ENCODE measurements at places on chromosomes 3 and 15.

DNA sequence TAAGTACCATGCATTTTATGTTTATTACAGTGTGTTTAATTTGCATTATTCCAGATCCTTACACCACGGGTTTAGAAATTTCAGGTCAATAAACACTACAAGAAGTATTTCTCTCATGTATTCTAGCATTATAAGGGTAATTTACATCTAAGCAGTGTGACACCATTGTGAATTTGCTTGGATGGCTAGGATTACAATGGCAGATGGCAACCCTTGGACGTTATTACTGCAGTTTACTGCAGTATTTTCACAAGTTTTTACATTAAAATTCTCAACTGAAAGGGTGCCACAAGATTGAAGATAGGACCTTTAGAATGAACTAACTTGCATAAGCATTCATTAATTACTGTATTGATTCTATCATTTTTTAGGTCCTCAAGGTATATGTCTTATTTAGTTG lies 538.8 kb downstream of the NLGN1 start:
- DNase-seq: no peak

- no peak for DNase-seq
Measured at GRCh38 chr3:64830681-64831080, 142.9 kb upstream of the ADAMTS9 start.

GRCh38 chr3:147521646-147522045 lies 112.5 kb downstream of the ZIC1 start:
- no peak for DNase-seq

- no peak for DNase-seq
Measured at GRCh38 chr3:17399586-17399985, 342.8 kb downstream of the TBC1D5 start.

- DNase-seq: no peak
Measured at GRCh38 chr3:149476225-149476624, 1.7 kb downstream of the TM4SF4 start.

GRCh38 chr15:58019503-58020376 lies 45.8 kb downstream of the ALDH1A2 start:
- DNase-seq: no peak

DNA sequence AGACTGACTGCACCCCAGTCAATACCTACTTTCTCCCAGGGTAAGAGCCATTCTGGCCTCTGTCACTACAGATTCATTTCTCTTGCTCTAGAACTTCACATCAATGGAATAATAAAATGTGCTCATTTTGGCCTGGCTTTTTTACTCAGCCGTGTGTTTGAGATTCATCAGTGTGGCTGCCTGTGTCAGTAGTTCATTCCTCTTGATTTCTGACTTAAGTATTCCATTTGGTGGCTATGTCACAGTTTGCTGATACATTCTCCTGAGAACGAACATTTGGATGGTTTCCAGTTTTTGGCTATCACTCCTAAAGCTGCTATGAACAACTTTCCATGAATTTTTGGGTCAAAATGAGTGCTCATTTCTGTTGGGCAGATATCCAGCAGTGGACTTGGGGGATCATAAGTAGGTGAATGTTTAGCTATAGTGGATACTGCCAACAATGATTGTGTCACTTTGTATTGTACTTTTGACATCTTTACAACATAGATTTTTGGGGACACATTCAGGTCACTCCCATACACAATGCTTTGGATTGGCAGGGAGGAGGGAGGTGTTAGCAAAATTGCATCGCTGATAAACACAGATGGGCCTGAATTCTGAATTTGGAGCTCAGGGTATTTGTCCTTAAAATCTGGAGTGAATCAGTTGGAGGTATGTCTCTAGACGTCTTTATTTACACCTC lies 19.8 kb upstream of the FAM107A start:
- DNase-seq: no peak

DNA sequence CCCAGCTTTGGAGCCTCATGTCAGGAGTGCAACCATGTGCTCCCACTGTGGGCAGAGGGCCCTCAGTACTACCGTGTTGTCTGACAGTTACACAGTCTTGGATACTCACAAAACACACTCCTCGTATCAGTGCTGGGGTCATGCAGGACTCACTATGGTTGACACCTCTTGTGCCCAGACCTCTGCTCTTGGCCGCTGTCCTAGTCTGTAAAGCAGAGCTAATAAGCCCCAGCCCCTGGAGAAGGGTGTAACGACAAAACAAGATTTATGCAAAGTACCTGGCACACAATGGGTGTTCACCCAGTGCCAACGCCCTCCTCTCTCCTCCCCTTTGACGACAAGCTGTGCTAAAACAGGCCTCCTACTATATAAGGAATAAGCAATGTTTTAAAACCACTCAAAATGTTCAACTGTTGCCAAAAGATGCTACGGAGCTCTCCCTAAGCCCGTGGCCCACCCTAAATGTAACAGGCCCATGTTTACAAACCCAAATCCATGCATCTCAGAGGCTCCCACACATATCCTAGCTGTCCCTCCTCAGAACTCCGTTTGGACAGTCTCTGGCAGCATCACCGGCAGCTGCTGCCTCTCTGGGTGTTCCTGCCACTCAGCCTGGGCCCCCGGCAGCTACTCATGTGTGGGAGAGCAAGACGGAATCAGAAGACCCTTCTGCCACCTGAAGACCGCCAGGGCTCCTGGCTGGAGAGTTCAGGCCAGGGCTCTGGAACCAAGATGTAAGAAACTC lies 65.8 kb downstream of the MRPL46 start:
- no peak for DNase-seq

GRCh38 chr3:129166579-129167332 lies 5.9 kb upstream of the ISY1 start:
- no peak for DNase-seq

DNA sequence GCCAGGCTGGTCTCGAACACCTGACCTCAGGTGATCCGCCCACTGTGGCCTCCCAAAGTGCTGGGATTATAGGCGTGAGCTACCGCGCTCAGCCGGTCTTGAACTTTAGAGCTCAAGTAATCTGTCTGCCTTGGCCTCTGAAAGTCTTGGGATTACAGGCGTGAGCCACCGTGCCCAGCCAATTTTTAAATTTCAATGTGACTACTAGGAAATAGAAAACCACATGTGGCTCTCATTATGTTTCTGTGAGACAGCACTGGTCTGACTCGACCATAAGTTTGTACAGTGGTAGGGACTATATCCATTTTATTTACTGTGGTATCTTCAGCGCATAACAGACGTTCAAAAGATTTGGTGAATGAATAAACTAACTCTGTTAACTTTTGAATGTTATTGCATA lies 9.1 kb downstream of the ZFAND6 start:
- peak; percentile 11 for DNase-seq

- no peak for DNase-seq
Measured at GRCh38 chr3:119362010-119362409, 67.8 kb downstream of the ARHGAP31 start.

- peak; percentile 44 for DNase-seq
Measured at GRCh38 chr15:101723171-101723873, 951 bp downstream of the TARS3 start.

- no peak for DNase-seq
Measured at GRCh38 chr3:71244826-71245488, 338.6 kb downstream of the FOXP1 start.

All from activated CD4-positive, alpha-beta T cell treated with anti-CD3 and anti-CD28 coated beads, Interleukin-2, amount 50 U/mL, for 48 hours (primary cell).